ENCODE measurements at places on chromosomes 3 and 15.

- DNase-seq = no peak
These were observed 264.3 kb downstream of the RAP2B start for GRCh38 chr3:153426344-153426743.

GRCh38 chr15:81491414-81492096 lies 117.5 kb upstream of the TMC3 start:
- DNase-seq = no peak

DNA sequence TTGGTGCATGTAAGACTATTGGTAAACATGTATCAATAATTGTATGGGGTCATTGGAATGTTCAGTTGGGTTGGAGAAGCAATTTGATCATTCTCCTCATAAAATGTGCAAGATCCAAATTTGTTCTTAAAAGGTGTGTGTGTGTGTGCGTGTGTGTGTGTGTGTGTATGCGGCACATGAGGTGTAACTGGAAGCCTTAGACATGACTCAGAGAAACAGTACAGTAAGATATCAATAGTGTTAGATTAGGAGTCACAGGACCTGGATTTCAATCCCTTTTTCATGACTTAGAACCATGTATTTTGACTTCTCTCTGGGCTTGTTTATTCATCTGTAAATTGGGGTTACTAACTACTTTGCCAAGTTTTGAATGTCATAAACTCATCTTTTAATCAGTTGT lies 38.3 kb downstream of the RSRC1 start:
- no peak for DNase-seq

- no peak for DNase-seq
These were observed 82.6 kb upstream of the TRIM42 start for GRCh38 chr3:140595295-140595694.

DNA sequence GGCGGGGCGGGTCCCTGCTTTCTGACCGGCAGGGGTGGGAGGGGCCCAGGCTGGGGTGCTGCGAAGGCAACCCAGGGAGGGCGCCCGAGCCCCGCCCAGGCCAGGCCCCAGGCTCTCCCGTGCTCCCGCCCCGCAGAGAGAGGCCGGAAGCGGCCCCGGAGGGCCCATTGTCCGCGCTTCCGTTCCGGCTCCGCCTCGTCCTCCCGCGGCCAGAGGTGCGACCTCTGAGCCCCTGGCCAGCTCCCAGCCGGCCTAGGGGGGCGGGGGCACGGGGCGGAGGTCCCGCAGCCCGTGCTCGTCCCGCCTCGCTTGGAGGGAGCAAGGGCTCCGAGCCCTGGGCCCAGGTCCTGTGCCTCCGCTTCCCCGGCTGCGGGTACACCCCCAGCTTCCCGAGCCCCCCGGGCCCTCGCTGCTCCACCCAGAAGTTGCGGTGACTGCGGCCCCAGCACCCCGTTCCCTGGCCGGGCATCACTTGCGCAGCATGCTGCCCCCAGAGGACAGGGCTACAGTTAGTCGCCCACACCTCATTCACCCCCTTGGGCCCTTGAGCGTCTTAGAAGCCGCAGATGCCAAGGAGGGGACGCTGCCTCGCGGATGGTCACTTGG lies 20.4 kb upstream of the PLXND1 start:
- peak; percentile 87 for DNase-seq

DNA sequence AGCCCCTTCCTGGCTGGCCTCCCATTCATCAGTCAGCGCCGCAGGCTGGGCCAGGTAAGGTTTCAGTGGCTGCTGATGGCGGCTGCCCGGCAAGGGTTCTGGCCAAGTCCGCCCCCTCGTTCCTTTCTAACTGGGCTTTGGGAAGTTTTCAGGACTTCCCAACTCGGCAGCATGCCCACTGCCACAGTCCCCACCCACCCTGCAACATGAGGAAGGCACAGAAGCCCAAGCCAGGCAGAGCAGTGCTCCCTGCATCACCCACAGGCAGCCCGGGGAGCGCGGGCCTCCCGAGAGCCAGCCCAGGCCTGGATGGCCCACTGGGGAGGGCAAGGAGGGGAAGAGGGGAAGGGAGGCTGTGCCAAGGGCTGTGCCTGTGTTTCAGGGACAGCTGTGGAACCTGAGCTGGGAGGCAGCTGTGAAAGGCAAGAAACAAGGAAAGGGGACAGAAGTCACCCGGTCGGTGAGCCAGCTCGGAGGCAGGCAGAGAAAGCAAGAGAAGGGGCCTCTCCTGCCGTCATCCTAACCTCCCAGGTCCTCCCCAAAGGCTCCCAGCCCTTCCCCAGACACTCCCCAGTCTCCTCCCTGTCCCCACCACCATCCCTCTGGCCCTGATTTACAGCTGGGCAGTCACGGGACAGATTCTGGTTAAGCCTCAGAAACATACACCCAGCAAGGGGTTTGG lies 73.9 kb downstream of the CPN2 start:
- DNase-seq = no peak

GRCh38 chr3:28844298-28845005 lies 436.4 kb upstream of the RBMS3 start:
- DNase-seq = no peak

DNA sequence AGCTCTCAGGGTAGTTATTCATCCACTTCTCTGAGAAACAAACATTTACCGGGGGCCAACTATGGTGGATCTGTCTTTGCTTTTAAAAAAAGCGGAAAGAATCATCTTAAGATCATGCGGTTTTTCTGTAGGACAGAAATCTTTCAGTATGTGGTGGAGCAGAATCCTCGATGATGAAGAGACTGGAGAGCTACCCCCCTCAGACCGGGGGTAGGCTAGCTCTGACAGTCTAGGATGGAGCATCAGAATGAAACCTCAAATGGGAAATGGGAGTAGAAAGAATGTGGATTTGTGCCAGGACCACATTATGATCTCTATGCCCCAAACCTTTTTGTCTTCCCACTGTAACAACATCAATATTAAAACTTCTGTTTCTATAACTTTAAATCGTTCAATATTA lies 30.3 kb downstream of the TPRG1 start:
- DNase-seq = no peak

DNA sequence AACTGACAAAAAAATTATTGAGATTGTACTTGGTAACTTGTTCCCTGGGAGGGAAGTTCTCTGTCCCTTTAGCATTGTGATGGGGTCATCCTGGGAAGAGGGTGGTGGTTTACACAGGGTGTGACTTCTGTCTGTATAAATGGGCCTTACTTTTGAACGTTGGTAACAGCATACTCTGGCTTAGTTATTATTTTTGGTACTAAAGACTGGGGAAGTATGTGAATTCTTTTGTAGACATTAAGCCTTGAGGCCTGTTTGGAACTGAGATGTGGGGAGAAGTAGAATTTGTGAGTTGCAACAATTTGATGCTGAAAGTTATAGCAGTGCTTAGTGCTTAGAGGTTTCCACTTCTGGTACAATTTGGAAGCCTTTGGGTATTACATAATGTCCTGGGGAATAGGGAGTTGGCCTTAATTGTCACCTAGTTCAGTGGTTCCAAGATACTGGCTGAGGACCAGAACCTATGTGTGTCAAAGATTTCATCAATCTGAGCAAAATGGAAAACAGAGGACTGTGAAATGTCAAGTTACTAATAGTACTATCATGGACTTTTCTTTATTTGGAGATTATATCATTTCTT lies 15.9 kb downstream of the TLNRD1 start:
- DNase-seq = no peak

DNA sequence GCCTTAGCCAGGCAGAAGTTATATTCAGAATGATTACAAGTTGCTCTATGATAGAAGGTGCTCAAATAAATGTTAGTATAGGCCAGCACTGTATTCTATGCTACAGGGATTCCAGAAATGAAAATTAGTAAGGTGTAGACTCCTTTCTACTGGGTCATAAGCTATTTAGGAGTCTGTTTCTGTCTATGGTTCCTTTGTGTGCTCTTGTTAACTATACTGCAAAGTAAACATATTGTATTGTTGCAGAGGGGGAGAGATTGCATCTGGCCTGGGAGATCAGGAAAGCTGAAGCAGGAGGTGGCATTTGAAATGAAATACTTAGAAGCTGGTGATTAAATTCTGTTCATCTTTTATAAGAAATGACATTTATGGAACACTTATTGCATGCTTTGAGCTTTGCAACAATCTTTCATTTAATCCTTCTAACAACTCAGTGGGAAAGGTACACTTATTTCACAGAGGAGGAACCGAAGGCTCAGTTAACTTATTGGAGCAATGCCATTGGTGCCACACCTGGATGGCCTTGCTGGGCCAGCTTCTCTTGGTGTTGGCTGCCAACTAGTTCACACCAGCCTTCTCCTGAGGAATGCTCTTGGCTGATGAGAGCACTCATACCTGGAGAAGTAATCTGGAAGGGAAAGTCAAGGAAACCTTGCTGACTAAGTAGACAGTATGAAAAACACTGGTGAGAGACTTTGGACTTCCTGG lies 39.1 kb downstream of the ABHD5 start:
- DNase-seq = no peak

- peak; percentile 55 for DNase-seq
These were observed 82.6 kb downstream of the CEMIP start for GRCh38 chr15:80861731-80862170.

DNA sequence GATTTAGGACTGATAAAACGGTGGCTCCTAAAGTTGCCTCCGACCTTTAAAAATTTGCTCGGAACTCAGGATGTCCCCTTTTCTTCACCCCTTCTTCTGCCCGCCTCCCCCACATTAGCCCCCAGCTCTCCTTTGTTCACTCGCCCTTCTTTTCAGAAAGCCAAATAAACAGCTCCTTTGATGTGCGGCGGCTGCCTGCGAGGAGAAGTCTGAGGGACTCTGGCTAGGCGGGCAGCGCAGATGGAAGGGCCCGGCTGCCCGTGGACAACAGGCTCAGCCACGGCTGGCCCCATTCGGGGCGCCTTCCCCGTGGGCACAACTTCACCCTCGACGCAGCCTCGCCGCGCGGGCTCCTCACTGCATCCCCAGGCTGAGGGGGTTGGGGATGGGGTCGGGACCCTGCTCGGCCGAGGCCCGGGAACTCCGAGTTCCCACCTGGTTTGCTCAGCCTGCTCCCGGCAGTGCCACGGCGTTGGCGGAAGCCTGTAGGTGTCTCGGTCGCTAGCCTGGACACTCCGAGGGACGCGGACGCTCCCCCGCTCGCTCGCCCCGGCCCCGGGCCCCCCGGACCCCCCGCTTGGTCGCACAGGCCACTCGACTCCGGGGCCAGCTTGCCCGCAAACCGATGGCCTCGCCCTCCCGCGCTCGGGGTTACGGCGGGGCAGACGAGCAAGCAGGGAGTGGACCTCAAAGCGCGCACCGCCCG lies 897 bp upstream of the TLE3 start:
- peak; percentile 91 for DNase-seq

DNA sequence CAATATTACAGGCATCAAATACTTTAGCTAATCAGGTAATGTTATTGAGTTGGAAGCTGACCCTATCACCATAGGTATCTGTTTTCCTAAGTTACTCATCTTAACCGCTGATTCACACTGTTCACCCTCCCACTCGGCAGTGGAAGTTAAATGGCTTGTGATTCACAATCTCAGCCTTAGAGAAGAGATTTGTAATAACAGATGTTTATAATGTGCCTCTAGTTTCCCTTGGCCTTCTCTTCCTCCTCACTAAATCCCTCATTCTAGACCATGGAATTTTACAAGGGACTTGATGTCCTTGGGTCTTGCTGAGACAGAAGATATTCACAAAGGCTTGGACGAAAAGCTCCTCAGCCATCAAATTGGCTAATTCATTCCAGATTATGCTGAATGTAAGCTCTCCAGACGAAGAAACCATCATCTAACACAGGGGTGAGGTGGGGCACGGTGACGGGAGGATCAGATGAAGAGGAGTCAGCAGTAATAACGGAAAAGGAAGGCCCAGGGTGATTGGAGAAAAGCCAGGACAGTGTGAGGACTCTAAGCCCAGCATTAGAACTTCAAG lies 931.7 kb downstream of the MCTP2 start:
- DNase-seq = no peak
